ENCODE measurements at places on chromosomes 11 and 22. TPM values are rescaled to one million over a fixed set of nuclear protein-coding genes. Genes with fewer than 3 reads are reported as not detected.

GRCh38 chr11:75518771-75519653 lies 6.7 kb downstream of the GDPD5 start:
- H3K36me3 ChIP-seq: no peaks in the 10 kb centered on the region
- no peaks in the 10 kb centered on the region for H3K4me1 ChIP-seq
- no peak overlapping the region for H3K27ac ChIP-seq

DNA sequence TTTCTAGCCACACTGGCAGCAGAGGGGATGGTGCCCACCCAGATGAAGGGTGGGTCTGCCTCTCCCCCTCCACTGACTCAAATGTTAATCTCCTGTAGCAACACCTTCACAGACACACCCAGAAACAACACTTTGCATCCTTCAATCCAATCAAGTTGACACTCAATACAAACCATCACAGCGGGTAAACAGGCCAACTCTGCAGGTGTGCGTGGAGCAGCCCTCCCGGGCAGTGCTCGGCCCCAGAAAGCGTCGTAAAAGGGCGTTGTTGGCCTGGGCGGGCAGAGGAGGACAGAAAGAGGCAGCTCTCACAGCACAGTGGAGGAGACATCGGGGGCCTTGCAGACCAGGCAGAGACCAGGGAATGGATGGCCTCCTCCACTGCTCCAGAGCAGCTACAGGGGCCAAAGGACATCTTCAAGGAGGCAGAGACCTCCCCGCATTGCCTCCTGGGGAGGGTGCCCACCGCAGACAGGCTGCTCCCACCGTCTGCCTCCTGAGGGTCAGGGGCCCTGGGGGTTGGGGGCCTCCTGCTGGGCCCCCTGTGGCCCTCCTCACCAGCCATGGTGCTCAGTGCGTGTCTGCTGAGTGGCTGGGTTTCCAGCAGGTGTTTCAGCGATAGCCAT lies 56.1 kb upstream of the FADD start:
- H3K4me3 ChIP-seq: no peak overlapping the region
- no peak overlapping the region for H3K27ac ChIP-seq
- H3K36me3 ChIP-seq: no peaks in the 10 kb centered on the region
- peaks cover 12% of the 10 kb centered on the region for H3K4me1 ChIP-seq

Gene SHANK2
- total RNA-seq: 0.71 TPM

Gene RRP7A
- 68.5 TPM for total RNA-seq

Gene VSIG10L2
- not detected for total RNA-seq

Gene OR8B3
- total RNA-seq: not detected
